AG10803 (cell line): ENCODE measurements at places on chromosomes 5 and 9.

DNA sequence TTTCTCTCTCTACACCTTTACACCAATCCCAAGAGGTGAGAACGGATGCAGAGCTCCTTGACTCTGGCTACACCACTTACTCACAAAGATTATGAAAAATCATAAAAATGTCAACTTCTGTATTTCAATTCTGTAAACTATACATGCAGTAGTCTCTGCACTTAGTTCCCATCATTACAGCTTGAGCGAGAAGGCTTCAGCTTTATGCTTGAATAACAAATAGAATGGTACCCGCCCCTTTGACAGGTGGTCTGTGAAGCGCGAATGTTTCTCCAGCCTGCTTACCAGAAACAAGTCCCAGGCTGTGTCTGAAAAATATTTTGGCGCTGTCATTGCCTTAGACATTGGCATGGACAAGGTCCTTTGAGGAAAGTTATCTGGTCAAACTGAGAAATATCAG lies 562.4 kb upstream of the CLINT1 start:
- no peak for DNase-seq

- peak; percentile 84 for DNase-seq
These were observed 5.3 kb downstream of the KLF4 start for GRCh38 chr9:107484117-107484723.

DNA sequence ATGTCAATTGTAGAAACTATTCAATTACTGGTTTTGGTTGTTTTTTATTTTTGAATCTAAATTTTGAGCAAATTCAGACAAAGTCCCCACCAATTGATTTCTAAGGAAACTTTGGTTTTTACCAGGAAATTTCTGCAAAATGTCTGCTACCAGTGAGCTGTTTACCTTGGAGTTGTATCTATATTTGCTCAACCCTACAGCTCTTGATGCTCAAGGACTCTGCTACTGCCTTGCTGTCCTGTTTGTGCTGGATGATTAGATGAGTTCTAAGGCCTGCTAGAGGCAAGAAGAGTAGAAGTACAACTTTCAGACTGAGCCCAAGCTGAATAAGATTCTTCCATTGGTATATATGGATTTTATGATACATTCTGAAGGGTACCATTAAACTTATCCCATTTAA lies 42.6 kb upstream of the KIF2A start:
- DNase-seq = no peak

DNA sequence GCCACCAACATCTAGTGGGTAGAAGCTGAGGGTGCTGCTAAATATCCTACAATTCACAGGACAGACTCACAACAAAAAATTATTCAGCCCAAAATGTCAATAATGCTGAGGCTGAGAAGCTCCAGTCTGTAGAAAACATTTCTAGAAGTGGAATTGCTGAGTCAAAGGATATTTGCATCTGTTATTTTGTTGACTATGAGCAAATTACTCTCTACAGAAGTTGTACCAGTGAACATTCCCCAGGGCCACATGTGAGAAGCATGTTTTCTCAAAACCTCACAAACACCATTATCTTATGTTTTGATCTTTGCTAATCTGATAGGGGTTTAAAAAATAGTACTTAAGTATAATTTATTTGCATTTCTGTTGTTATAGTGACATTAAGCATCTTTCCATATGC lies 15.4 kb downstream of the ITK start:
- no peak for DNase-seq

GRCh38 chr9:125038166-125038565 lies 97.3 kb upstream of the GOLGA1 start:
- DNase-seq = no peak

DNA sequence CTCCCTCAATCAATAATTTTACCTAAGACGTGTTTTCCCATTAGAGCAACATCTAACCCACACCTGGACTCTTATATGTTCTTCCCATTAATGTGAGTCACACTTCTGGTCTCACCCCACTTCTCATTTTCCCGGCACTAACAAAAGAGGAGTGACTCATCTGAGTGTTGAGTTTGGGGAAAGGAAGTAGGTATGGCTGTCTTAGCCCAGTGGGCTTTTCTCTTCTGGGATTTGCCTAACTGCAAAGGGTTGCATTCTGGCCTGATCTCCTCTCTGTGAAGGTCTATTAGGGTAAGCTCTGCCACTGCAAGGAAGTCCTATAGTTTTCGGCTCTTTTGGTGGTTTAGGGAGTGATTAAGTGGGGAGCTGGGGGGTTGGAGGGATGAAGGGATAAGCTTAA lies 195.6 kb downstream of the KIAA0825 start:
- no peak for DNase-seq

- peak; percentile 64 for DNase-seq
These were observed 307.6 kb downstream of the CWC27 start for GRCh38 chr5:65076251-65076869.

DNA sequence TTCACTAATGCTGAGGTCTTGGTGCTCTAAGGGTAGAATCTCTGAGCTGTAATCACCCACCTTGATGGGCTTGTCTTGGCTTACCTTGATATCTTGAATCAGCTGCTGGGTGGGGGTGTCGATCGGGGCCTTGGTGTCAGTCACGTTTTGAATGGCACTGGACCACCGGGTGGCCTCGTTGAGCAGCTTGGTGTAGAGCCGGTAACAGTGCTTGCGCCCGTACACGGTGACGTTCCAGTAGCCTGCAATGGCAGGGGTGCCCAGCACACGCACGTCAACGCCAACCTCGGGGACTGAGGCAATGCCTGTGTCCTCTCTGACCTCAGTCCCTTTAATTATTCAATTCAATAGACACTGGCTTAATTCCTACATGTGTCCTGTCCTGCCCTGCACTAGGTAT lies 63.1 kb upstream of the RETREG1 start:
- no peak for DNase-seq

DNA sequence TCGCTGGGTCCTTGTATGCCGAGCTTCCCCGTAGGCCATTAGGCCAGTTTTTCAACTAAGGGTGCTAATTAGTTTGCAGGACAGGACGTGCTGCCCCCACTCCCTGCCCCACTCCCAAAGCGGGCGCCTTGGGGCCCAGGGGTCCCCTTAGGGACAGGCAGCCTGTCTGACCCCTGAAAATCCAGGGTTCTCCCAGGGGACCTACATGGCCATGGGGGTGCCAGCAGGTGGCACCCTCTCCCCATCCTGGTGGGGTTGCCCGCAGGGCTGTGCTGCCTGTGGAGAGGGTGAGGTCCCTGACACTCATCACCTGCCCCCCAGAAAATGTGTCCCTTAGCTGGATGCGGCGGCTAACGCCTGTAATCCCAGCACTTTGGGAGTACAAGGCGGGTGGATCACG lies 8.5 kb upstream of the CCDC187 start:
- DNase-seq = peak; percentile 45

GRCh38 chr5:37816883-37817282 lies 23.0 kb downstream of the GDNF start:
- peak; percentile 61 for DNase-seq

GRCh38 chr9:130484362-130485072 lies 39.8 kb downstream of the ASS1 start:
- DNase-seq = no peak

GRCh38 chr5:176817369-176817840 lies 7.0 kb downstream of the UNC5A start:
- DNase-seq = no peak

DNA sequence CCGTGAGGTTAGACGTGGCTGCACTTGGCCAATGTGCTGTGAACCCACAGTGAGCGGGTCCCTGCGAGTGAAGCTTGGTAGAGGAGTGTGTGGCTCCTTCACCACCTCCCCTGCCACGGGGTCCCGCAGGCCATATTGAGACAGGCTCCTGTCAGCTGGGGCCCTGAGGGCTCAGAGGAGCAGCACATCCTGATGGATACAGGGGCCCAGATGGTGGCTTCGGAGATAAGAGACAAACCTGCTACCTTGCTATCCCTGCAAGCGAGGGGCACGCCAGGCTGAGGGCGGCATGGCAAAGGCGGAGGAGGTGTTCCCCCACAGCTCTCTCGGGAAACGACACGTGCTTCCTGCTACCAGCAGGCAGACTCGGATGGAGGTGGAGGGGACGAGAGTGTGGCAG lies 33.1 kb downstream of the SLC6A3 start:
- no peak for DNase-seq

DNA sequence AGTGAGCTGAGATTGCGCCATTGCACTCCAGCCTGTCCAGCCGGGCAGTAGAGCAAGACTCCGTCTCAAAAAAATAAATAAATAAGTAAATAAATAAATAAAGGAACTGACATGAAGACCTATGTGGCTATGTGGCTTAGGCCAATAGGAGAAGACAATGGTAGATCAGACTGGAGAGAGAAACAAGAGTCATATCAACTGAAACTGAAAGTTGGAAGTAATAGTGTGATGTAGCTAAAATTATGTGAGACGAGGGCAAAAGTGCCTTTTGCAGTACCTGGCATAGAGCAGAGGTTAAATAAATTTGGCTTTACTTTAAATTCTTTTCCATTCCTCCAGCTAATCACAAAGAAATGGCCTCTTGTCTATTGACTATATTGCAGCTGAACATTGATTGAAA lies 7.3 kb downstream of the FBP2 start:
- DNase-seq = no peak

GRCh38 chr5:142924135-142924883 lies 154.1 kb downstream of the ARHGAP26 start:
- no peak for DNase-seq

GRCh38 chr9:85944672-85945071 lies 3.7 kb downstream of the NAA35 start:
- no peak for DNase-seq

DNA sequence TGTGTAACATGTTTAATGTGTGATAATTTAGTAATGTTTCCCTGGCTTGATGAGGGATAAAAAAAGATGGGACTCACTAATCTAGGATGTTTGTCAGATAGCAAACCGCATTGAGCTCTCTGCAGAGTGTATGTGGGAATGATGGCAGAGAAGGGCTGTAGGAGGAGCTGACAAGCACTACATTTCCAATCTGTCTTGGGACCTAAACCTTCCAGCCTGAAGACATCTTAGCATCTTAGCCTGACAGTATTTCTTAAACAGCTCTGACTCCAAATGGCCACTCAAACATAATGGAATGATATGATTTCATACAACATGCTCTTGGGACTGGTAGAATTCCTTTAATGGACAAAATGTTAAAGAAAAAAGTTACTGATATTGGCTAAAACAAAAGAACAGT lies 116.7 kb downstream of the PPP2R2B start:
- DNase-seq = no peak

- DNase-seq = peak; percentile 85
These were observed 5.9 kb downstream of the DPYSL3 start for GRCh38 chr5:147504011-147504410.

- no peak for DNase-seq
These were observed 577.2 kb upstream of the ZNF608 start for GRCh38 chr5:125323613-125324012.

DNA sequence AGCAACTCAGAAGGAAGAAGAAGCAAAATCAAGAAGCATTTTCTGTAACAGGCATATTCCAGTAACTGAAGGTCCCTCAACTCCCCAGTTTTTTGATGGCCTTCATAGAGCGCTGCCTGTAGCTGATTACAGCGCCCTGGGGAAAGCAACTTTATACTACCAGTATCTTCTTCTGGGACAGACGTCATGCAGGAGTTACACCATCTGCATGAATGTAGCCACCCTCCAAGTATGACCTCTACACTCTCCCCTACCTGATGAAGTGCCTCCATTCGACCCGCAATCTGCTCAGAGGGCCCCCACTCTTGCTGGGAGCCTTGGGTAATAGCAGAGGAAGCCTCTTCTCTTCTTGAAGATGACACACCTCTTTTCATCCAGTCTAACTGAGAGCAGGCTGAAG lies 21.0 kb upstream of the SH3TC2 start:
- DNase-seq = no peak

- peak; percentile 37 for DNase-seq
These were observed 152.1 kb downstream of the CRB2 start for GRCh38 chr9:123508048-123508447.

- DNase-seq = no peak
These were observed 137.3 kb upstream of the PITX1 start for GRCh38 chr5:135171336-135171735.

GRCh38 chr9:94981723-94982090 lies 255.2 kb downstream of the AOPEP start:
- no peak for DNase-seq

GRCh38 chr9:249025-249424 lies 34.4 kb downstream of the DOCK8 start:
- DNase-seq = no peak

GRCh38 chr5:142874540-142874939 lies 104.4 kb downstream of the ARHGAP26 start:
- DNase-seq = no peak

DNA sequence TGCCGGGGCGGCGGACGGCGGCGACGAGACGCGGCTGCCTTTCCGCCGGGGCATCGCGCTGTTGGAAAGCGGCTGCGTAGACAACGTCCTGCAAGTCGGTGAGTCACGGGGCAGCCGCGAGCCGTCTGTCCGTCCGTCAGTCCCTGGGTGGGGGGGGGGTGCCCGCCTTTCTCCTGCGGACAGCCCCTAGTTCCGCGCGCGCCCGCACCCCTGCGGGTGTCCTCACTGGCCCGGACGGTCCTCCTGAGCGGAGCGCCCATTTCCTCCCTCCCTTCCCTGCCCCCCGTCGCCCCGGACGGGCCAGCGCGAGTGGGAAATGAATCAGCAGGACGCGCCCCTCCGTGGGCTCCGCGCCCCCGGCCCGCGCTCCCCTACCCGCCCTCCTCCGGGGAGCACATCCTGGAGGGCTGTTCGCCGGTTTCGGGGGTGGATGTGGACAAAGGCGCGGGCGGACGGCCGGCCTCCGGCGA lies 828 bp downstream of the ZSWIM6 start:
- DNase-seq = peak; percentile 69

DNA sequence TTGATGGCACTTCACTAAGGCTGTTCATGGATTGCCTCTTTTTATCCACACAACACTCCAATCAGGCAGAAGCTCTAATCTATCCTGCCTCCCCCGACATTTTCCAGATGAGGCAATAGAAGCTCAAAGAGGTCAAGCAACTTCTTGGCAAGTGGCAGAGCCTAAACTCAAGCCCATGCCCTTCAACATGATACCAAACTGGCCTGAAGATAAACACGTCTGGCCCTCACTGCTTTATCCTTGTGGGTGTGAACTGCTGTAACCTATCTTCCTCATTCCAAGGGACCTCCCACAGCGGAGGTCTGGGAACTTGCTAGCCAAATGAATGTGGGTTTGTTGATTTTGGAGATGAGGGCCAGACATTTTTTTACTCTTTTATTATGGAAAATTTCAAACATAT lies 9.5 kb downstream of the SLC35A4 start:
- DNase-seq = no peak

DNA sequence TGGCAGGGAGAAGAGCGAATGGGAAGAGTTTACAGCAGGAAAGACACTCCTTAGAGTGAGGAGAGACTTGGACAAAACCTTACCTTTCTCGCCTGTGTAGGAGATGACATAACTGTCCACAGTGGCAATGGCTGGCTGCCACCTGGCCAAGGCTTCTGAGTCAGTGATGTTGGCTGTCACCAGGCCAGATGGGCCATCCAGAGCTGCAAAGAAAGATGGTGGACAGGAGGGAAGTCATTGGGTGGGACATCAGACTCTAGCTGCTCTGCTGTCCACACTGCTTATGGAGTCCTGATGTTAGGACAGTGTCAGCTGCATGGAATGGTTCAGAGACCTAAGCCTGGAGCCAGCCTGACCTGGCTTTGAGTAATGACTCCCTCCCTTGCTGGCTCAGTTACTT lies 79.8 kb downstream of the TNC start:
- DNase-seq = no peak
